CD4-positive, alpha-beta T cell treated with Interleukin-17A for 1 hour (primary cell): ENCODE measurements at places on chromosomes 4 and X.

- no peak for DNase-seq
Measured at GRCh38 chr4:141339966-141340365, 119.3 kb downstream of the ZNF330 start.

GRCh38 chr4:71198958-71199357, 139.9 kb upstream of the SLC4A4 start:
- peak; percentile 44 for DNase-seq

DNA sequence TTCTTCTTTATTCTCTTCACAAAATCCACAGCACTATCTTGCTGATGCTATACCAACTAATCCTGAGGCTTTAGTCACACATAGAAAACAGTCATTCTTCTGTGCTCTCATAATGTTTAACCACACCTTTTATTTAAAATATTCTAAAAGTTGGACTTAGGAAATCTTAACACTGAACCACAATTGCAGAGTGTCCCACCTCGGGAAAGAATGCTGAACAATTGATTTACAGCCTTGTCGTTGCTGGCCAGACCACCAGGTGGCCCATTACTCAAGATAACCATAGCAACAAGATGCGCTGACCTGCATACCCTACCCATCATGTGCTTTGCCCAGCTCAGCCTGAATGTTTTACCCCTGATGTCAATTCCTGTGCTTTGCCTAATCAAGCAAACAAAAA, 100.8 kb downstream of the ARSJ start:
- no peak for DNase-seq

GRCh38 chrX:23952984-23953907, 45.4 kb downstream of the CXorf58 start:
- DNase-seq: peak; percentile 52

DNA sequence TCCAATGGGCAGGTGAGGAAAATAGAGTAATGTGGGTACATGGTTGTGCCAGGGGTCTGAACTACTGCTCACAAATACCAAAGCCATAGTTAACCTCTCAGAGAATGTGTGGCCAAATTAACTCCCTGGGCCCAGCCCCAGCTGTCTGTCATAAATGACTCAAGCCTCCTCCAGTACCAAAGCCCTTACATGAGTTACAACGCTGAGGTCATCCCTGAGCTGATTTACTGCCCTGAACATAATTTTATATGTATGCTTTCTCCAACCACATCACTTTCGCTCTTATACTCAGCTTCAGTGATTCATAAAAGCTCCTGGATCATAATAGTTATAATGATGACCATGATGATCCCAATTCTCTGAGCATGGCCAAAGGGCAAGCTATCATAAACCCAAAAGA, 283.9 kb downstream of the NKX6-1 start:
- DNase-seq: no peak

- no peak for DNase-seq
Measured at GRCh38 chr4:1937550-1937949, 66.4 kb downstream of the NSD2 start.

DNA sequence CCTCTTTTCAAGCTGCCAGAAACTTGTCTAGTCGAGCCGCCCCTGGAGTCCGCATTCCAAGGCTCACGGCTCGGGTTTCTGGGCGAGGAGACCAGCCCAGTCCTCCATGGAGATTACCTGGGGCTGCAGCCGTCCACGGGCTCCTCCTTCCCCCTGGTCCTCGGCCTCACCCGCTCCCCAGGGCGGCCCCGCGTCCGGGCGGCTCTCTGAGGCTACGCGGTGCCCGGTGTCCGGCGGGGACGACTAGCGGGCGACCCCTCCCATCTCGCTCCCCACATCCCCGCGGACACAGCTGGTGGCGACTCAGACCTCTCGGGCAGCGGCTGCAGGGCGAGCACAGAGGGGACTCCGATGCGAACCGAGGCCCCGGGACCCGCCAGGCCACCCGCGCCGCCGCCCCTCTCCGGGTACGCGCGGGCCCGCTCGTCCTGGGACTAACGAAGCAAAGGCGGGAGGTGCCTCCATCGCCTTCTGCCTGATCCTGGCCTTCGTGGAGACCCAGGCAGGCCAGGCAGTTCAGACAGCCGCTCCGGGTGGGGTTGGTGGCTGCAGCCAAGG, 159.4 kb downstream of the TRAM1L1 start:
- DNase-seq: no peak

DNA sequence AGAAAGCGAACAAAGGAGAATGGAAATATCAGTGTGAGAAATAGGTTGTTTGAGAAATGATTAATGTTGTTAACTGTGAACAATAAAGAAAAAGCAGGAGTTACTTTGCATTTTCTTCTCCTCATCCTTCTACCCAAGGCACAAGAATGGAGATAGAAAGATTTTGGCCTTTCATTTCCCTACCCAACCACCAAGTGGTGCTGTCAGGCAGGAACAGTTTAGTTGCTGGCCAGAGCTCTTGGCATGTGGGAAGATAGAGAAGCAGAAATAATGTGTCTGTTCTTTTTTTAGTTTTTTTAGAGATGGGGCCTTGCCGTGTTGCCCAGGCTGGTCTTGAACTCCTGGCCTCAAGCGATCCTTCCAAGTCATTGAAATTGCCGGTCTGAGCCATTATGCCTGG, 12.8 kb downstream of the HOPX start:
- peak; percentile 22 for DNase-seq

DNA sequence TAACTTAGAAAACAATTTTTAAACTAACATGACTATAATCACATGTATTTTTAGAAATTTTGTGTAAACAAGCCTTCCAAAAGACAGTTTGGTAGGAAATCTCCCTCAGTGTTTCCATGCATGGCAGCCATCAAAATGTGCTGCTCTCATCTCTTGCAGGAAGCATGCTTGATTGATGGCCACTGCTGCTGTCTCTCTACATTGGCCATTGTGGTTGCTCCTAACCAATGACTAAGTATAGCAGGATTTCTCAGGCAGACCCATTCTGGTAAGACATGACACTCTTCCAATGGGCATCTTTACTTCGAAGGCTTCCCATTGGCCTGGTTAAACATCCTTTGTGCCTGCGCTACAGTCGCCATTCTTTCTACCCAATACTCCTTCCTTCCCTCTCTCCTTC, 78.9 kb upstream of the GUCY1A1 start:
- no peak for DNase-seq

GRCh38 chr4:47719576-47719975, 118.3 kb downstream of the CORIN start:
- DNase-seq: no peak

GRCh38 chr4:4333265-4333706, 43.2 kb downstream of the ZBTB49 start:
- DNase-seq: no peak

- DNase-seq: no peak
Measured at GRCh38 chr4:138945401-138945800, 70.2 kb upstream of the NOCT start.

- DNase-seq: no peak
Measured at GRCh38 chrX:108157628-108158027, 66.0 kb downstream of the ATG4A start.
